Mucosa of gallbladder (tissue), 1 donor: ENCODE measurements at places on chromosomes 7 and 10. TPM values are rescaled to one million over a fixed set of nuclear protein-coding genes. Genes with fewer than 3 reads are reported as not detected.

DNA sequence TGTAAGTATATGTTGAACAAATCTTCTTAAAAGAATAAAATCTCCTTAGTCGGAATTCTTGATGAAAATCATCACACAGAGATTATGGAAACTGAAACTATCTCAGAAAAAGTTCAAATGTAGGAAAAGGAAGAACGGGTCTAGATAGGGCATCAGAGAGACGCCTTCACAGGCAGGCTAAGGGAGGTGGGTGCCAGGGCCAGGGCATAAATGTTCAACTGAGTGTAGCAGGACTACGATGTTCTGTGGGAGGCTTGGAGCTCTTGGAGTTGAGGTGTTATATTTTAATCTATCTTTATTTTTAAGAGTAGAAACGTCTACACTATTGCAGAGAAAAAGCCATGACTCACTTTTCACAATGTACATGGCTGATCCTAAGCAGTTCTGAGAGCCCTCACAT, 101.2 kb downstream of the RSU1 start:
- no peak for DNase-seq

GRCh38 chr7:83547526-83547925, 101.4 kb downstream of the SEMA3E start:
- peak; percentile 73 for DNase-seq

DNA sequence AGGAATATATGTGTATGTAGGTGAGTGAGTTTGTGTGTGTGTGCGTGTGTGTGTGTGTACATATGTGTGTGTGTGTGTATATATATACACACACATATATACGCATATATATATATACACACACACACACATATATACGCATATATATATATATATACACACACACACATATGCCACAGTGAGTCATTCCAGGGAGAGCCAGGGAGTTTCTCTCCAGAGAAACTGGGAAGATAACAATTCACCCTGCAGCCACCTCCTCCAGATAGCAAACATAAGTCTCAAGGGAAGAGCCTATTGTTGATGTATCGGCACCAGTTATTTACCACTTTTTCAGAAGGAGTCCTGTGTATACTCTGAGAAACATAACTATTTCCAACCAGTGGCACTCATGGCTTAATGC, 102.3 kb upstream of the STK17A start:
- no peak for DNase-seq

- DNase-seq: no peak
Measured at GRCh38 chr10:50582766-50583762, 40.7 kb downstream of the SGMS1 start.

- DNase-seq: no peak
Measured at GRCh38 chr10:46541735-46542566, 14.5 kb downstream of the GPRIN2 start.

DNA sequence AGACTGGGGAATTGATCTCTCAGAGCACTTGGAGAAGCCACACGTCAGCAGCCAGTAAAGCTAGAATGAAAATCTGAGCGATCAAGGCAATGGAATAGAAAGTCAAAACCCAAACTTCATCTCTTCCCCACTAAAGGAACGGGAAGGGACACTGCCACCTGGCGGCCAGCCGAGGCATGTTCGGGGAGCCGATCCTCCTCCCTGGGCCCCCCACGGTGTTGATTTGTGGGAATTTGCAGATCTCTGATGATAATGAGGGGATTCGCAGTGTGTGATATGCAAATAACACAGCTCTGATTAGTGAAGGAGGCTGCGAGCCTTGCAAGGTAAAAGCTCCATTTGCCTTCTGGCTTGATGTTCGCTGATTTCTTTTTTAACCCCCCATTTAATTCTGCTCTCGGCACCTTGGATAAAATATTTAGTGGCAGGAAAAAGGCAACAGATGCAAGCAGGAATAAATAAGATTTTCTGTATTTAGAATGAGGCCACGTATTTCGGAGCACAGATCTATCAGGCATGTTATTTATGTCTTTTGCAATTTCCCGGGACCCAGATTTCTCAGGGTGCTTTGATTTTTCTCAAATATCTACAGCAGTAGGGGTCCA, 258.6 kb downstream of the PAXIP1 start:
- peak; percentile 12 for DNase-seq

DNA sequence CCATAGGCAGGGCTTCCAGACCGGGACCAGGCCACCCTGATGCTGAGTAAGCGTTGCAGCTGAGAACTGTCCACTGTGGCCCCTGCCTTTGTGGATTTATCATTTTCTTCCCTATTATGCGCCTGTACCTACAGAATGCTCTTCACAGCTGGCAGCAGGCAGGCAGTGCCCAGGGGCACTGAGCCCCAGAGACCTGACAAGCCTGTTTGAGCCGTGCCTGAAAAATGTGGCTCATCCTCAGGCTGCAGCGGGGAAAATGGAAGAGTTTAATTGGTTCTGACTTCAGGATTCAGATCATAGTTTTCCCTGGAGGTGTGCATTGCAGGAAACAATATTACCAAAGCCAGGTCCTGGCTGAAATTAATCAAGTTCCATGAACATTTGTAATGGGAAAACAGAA, 200.2 kb downstream of the ZNF438 start:
- no peak for DNase-seq

GRCh38 chr10:125263551-125263950, 103.2 kb upstream of the CTBP2 start:
- DNase-seq: no peak

DNA sequence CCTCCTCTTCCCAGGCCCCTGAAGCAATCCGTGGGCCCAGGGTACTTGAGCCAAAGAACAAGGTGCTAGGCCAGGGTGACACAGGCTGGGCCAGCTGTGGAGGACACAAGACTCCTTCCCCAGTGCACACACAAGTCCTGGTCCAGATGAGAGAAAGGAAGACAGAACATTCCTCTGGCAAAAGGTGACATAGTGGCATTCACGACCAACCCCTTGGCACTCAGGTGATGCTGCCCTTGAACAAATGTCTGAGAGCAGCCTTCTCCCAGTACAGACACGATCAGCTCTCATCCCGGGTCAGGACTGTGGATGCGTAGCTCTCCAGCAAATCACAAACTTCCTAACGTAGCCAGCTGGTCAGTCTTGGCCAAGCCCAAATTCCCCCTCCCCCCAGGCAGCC, 118.5 kb downstream of the OAT start:
- no peak for DNase-seq

GRCh38 chr7:148661471-148661870, 37.2 kb upstream of the CUL1 start:
- no peak for DNase-seq

GRCh38 chr7:46386428-46387399, 465.6 kb upstream of the IGFBP3 start:
- no peak for DNase-seq

DNA sequence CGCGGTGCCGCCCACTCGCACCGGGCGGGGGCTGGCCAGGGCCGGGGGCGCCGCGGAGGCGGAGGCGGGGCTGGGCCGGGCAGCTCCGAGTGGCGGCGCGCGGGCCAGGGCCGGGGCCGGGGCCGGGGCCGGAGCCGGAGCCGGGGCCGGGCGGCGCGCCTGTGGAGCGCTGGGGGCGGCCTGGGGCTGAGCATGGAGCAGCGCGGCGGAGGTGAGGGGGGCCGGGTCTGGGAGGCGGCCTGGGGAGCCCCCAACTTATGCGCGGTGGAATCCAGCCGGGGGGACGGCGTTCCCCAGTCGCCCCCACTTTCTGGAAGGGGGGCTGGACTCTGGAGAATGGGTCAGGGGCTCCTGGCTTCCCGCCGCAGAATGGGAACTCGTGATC, at the start of gene LZTS2:
TSS of gene LZTS2 (plus strand) at position 67 of the 385 bp plus-strand sequence. CDS start 2,731 bp downstream, outside the sequence.
- DNase-seq: no peak

- no peak for DNase-seq
Measured at GRCh38 chr7:77791336-77791735, 6.9 kb downstream of the TMEM60 start.

GRCh38 chr10:126012485-126012884, 116.1 kb downstream of the FANK1 start:
- no peak for DNase-seq

DNA sequence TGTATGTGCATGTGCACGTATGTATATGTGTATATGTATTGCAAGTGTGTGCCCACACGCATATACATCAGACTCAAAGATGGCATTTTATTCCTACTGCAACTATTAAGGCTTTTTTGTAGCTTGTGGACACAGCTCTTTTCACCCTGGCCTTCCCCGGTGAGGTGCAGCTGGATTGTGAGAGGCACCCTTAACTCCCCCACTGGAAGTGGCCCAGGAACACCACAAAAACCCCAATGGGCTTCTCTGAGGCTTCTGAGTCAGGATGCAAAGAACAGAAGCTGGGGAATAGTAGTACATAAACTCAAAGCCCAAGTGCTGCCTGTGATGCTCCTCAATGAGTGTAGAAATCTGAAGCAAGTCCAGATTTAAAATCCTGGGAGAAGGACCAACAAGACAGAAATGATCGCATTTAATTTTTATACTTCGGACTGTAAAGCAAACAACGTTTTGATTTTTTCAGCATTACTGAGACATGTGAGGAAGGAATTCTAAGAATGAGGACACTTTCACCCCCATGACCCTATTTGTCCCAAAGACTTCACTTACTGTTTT, 369.2 kb upstream of the MGMT start:
- DNase-seq: no peak

- DNase-seq: no peak
Measured at GRCh38 chr7:121530227-121531174, 134.4 kb upstream of the FAM3C start.

DNA sequence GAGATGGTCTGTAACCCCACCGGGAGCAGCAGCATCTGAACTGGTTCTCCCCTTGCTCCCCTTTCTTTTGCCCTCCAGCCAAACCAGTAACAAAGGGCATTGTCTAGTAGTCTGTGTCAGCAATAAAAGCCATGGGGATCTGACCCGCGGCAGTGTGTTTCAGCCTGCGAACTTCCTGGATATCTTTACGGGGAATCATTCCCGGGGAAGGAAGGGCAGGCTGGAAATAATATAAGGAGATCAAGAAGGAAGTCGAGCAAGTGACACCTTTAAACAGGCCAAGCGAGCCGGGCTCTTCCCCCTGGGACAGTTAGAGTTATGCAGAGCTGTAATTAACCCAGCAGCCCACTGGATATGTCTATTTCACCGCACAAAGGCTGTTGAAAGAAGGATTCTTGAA, 661.2 kb upstream of the GALNT17 start:
- DNase-seq: no peak

The TMEM178B gene
- 3.5 TPM for total RNA-seq

The CCDC3 gene
- 304 TPM for total RNA-seq

The SPAM1 gene
- total RNA-seq: not detected

The PILRA gene
- total RNA-seq: 8.0 TPM

The SPDYE8 gene
- total RNA-seq: not detected

The ASAH2 gene
- total RNA-seq: 2.8 TPM

The CEP55 gene
- total RNA-seq: 1.3 TPM

The RBP4 gene
- total RNA-seq: 59.9 TPM

The GJD4 gene
- not detected for total RNA-seq

The GHRHR gene
- total RNA-seq: 12.3 TPM

The OR2A7 gene
- 4.8 TPM for total RNA-seq

The ATG9B gene
- total RNA-seq: 1.2 TPM
